ENCODE measurements at places on chromosomes 5 and 9.

- DNase-seq = no peak
Observed at GRCh38 chr9:37582548-37583157, 6.5 kb upstream of the FBXO10 start.

DNA sequence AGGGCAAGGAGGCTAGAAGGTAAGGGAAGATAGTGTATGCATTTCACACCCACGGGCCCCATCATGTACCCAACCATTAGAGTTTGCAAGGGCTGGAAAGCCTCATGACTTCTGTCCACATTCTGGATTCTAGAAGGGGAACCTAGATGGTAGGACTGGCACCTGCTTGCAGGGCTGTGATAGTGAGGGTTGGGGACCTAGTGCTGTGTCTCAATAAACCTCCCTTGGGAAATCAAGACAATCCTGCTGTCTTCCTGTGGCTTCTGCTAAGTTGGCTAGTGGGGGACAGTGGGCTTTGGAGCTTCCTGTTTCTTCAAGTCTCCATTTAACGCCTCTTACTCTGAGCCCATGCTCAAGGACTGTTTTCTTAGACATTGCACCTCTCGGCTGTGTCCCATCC is 43.6 kb upstream of the SYNPO start:
- no peak for DNase-seq

GRCh38 chr5:5588386-5588785 is 165.9 kb downstream of the ICE1 start:
- DNase-seq = no peak

DNA sequence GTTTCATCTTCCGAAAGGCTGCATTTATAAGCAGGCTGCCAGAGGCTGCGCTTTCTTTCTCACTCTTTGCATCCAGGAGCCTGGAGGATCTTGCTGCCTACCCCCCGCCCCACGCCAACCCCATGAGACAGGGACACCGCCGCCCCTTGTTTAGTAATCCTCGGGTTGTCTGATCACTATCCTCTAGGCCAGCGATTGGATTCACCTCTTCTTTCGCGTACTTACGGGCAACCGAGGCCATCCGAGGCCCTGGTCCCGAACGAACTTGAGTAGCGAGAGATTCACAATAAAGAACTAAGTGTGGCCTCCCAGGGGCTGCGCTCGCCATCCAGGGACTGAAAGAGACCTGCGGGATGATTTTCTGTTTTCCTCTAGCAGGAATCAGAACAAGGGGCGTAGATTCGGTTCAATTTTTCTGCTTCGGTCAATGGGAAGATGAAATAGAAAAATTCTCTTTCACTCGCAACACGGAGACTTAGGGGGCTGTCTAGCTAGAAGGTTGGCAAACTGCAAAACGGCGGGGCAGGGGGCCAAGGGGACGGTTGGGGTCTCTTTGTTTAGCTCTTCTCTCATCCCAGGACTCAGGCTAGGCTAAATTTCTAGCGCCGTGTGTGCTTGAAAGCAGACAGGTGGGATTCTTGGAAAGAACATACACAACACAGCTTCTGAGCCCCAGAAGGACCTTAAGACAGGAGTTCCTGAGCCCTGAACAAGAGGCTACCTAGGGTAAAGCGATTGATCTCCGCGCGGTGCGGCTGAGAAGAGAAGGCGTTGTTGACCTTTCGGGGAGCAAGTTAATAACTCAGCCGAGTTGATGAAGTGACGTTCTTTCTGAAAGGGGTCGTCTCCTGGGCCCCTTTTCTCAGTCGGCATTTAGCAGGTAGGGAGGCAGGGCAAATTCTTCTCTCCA is 5.8 kb upstream of the ISL1 start:
- DNase-seq = no peak

- no peak for DNase-seq
Observed at GRCh38 chr9:95750725-95751519, 124.6 kb upstream of the ERCC6L2 start.

DNA sequence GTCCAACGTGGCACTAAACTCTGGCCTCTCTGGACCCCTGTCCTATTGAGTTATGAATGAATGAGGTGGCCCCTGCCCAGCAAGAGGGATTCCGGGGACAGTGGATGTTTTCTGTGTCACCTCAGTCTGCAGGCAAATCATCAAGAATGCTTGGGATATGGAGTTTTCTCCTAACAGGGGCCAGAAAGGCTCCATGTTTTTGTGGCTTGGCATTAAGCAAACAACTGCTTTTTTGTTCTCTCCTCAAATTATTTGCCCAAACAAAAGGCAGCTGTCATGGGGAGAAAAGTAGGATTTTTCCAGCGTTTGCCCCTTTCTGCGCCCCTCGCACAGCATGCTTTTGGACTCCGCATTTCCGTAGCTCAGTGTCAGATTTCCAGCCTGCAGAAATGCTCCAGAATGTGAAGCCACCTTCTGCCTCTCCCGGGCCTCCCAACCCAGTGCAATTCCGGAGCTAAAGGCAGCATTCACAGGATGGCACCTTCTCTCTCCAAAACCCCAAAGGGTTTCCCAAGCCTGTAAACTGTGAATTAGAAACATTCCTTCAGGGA is 553.3 kb downstream of the CCDC171 start:
- no peak for DNase-seq

- no peak for DNase-seq
Observed at GRCh38 chr9:115850548-115851304, 302.9 kb upstream of the PAPPA start.

Data from activated CD4-positive, CD25-positive, alpha-beta regulatory T cell (primary cell).